ENCODE measurements at places on chromosomes 1 and 21.

- H3K4me1 ChIP-seq: peaks cover 52% of the 10 kb centered on the region
- H3K27me3 ChIP-seq: no peaks in the 10 kb centered on the region
- H3K27ac ChIP-seq: peak overlapping the region; percentile 61
Measured at GRCh38 chr1:178684111-178684510, 40.9 kb upstream of the RALGPS2 start.

DNA sequence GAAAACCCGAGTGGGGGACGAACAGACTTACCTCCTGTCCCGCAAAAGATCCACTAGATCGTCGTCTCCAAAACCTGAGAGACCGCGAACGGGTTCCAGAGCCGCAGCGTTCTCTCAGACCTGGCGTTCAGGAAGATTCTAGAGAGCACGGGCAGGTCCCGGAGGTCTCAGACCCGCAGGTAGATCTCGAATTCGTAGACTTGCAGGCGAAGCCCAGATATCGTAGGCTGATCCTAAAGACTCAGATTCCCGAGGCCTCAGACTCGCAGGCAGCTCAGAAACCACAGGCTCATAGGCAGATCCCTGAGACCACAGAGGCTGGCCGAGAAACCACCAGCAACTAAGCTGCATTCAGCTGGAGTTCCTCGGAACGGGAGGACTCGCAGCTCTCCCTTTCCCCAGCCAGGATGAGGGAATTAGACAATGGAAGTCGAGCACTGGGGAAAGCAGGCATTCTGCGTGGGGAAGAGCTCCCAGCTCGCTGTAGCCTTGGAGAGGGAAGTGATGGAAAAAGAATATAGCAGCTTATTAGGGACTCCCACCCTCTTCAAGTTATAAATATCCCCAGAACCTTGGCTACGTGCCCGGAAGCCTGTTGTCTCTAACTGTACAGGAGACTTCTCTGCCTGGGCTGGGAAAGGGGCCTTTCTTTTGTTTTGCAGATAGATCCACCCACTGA lies at the start of gene ZNF436:
Gene ZNF436, minus strand, starts transcription at position 502 of the 679 bp plus-strand sequence. CDS start 1,831 bp downstream, outside the sequence.
- H3K36me3 ChIP-seq: peaks cover 20% of the 10 kb centered on the region
- DNase-seq: no peak
- no peaks in the 10 kb centered on the region for H3K27me3 ChIP-seq
- H3K4me3 ChIP-seq: peak within 1 kb of the TSS; percentile 97
- H3K4me1 ChIP-seq: peaks cover 26% of the 10 kb centered on the region

DNA sequence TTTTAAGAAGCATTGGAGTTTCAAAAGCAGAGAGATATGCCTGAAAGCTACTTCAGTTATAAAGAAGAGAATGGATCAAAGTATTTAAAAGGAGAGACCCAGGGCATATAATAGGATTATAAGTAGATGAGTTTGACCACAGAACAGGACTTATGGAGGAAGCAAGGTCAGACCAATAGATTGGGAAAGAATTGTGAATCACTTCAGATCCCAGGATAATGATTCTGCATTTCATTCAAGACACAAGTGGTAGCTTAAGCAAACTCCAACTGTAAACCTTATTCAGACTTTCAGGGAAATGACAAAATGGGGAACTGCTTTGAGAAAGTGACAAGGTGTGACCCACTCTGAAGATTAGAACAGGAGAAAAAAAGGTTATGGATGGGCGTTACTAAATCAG lies 18.9 kb upstream of the OR10J5 start:
- H3K27ac ChIP-seq: no peak overlapping the region
- DNase-seq: no peak
- no peak overlapping the region for H3K4me3 ChIP-seq
- no peaks in the 10 kb centered on the region for H3K36me3 ChIP-seq
- peaks cover 5% of the 10 kb centered on the region for H3K27me3 ChIP-seq
- H3K4me1 ChIP-seq: no peaks in the 10 kb centered on the region

- no peak for DNase-seq
- H3K27ac ChIP-seq: peak overlapping the region; percentile 31
- peaks cover 68% of the 10 kb centered on the region for H3K36me3 ChIP-seq
- H3K4me3 ChIP-seq: no peak overlapping the region
Measured at GRCh38 chr21:44043613-44044012, 31.5 kb downstream of the TRAPPC10 start.

DNA sequence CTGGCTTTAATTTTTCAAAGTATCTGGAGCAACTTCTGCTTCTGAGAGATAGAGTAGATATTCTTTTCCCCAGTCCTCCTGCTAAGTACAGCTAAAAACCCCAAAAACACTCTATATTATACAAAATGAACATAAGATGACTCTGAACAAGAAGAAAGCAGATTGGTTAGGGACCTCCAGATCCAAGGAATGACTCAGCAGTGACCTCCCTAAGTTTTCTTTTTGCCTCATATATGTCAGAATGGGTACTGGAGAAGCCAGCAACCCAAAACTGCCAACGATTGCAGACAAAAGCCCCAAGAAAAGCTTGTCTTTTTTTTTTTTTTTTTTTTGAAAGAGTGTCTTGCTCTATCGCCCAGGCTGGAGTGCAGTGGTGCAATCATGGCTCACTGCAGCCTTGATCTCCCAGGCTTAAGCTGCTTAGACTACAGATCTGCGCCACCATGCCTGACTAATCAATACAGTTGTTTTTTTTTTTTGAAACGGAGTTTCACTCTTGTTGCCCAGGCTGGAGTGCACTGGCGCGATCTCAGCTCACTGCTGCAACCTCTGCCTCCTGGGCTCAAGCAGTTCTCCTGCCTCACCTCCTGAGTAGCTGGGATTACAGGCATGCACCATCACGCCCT lies 22.7 kb downstream of the NDUFS5 start:
- no peak for DNase-seq
- H3K27me3 ChIP-seq: no peaks in the 10 kb centered on the region
- no peak overlapping the region for H3K27ac ChIP-seq
- peaks cover 34% of the 10 kb centered on the region for H3K4me1 ChIP-seq

DNA sequence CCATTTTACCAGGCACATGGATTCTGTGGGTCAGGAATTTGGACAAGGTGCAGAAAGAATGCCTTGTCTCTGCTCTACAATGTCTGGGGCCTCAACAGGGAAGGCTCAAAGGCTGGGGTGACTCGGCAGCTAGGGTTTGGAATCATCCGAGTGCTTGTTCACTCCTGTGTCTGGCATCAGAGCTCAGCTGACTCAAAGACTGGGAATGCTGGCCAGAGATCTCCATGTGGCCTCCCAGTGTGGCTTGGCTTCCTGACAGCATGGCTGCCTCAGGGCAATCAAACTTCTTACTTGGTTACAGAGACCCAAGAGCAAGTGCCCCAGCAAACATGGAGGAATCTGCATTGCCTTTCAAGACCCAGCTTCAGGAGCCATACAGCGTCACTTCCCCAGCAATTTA lies 110.5 kb downstream of the TOMM20 start:
- no peaks in the 10 kb centered on the region for H3K36me3 ChIP-seq
- no peak overlapping the region for H3K4me3 ChIP-seq
- H3K4me1 ChIP-seq: peaks cover 72% of the 10 kb centered on the region
- H3K27ac ChIP-seq: peak overlapping the region; percentile 68
- H3K27me3 ChIP-seq: no peaks in the 10 kb centered on the region

- H3K27me3 ChIP-seq: no peaks in the 10 kb centered on the region
- H3K4me1 ChIP-seq: no peaks in the 10 kb centered on the region
- H3K27ac ChIP-seq: no peak overlapping the region
- no peak overlapping the region for H3K4me3 ChIP-seq
- DNase-seq: no peak
Measured at GRCh38 chr1:4124631-4125145, 224.6 kb upstream of the C1orf174 start.

GRCh38 chr1:225825078-225825477 lies 15.2 kb downstream of the EPHX1 start:
- H3K36me3 ChIP-seq: no peaks in the 10 kb centered on the region
- H3K4me3 ChIP-seq: no peak overlapping the region
- DNase-seq: no peak
- no peak overlapping the region for H3K27ac ChIP-seq
- H3K27me3 ChIP-seq: no peaks in the 10 kb centered on the region
- no peaks in the 10 kb centered on the region for H3K4me1 ChIP-seq

DNA sequence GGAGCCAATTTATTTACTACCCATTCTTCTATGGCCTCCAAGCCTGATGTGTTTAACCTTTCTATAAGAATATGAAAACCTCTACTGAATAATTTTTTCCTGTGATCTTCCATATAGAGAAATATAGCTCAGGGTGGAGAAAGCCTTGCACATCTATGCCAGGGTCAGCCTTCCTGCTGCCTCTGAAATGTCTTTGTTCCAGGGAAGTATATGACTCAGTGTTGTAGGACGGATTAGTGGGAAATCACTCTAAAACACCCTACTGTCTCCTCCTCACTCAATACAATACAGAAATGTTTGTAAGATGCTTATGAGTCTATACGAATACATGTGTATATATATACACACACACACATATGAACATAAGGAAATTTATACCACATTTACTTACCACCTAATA lies 1044.9 kb downstream of the BRINP3 start:
- no peaks in the 10 kb centered on the region for H3K36me3 ChIP-seq
- H3K27ac ChIP-seq: no peak overlapping the region
- no peaks in the 10 kb centered on the region for H3K4me1 ChIP-seq
- H3K4me3 ChIP-seq: no peak overlapping the region

DNA sequence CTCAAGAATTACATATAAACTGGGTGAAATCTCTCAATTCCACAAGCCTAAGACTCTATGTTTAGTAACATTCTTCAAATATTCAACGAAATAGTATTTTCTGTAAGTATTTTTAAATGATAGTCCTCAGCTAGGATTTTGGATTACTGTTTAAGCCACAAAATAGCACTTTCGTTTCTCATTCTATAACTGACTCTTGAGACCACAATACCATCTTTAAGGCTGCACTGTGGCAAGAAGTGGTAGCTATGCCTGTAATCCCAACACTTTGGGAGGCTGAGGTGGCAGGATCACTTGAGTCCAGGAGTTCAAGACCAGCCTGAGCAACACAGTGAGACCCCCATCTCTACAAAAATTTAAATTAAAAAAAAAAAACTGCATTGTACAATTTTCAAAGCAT lies 126.7 kb downstream of the CDC42BPA start:
- H3K36me3 ChIP-seq: no peaks in the 10 kb centered on the region
- no peak for DNase-seq
- peaks cover 4% of the 10 kb centered on the region for H3K27me3 ChIP-seq
- H3K4me3 ChIP-seq: no peak overlapping the region

DNA sequence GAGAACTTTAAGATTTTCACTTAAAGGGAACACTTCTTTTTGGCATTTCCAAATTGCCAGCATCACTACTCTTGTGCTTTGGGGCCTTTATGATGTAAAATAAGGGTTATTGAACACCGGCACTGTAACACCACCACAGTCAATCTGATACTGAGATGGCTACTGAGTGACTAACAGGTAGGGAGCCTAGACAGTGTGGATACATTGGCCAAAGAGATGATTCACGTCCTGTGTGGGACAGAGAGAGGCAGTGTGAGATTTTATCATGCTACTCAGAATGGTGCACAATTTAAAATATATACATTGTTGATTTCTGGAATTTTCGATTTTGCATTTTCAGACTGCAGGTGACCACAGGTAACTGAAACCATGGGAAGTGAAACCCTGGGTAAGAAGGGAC lies 261.6 kb downstream of the SPATA17 start:
- no peaks in the 10 kb centered on the region for H3K4me1 ChIP-seq
- no peaks in the 10 kb centered on the region for H3K36me3 ChIP-seq
- no peak overlapping the region for H3K4me3 ChIP-seq
- DNase-seq: no peak

GRCh38 chr1:41498804-41499203 lies 14.3 kb upstream of the EDN2 start:
- H3K4me1 ChIP-seq: peaks cover 6% of the 10 kb centered on the region

GRCh38 chr1:179066471-179066870 lies 15.4 kb upstream of the TOR3A start:
- H3K27ac ChIP-seq: no peak overlapping the region
- H3K4me1 ChIP-seq: no peaks in the 10 kb centered on the region
- no peak for DNase-seq
- no peak overlapping the region for H3K4me3 ChIP-seq

GRCh38 chr1:9651565-9652378 lies at the start of gene PIK3CD:
Gene PIK3CD, plus strand, starts transcription at chr1:9651731. Its CDS starts 58,725 bp downstream, at chr1:9710456.
- peak; percentile 50 for DNase-seq
- peak within 1 kb of the TSS; percentile 99 for H3K27ac ChIP-seq
- no peaks in the 10 kb centered on the region for H3K27me3 ChIP-seq

DNA sequence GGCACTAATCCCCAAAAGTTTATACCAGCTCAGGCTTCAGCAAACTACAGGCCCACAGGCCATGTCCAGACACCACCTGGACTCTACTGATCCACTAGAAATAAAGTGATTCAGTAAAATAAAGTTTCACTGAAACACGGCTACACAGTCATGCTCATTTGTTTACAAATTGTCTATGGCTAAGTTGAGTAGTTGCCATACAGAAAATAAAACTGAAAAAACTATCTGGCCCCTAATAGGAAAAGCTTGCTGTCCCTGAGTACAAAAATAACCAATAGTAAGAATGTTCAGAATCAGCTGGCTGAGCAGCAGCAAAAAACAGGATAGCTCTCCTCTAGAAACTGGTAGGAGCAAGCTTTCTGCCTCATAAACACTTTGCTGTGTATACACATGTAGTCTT lies 221.5 kb downstream of the RERE start:
- no peak for DNase-seq
- peaks cover 31% of the 10 kb centered on the region for H3K36me3 ChIP-seq
- no peak overlapping the region for H3K4me3 ChIP-seq
- peaks cover 26% of the 10 kb centered on the region for H3K4me1 ChIP-seq

DNA sequence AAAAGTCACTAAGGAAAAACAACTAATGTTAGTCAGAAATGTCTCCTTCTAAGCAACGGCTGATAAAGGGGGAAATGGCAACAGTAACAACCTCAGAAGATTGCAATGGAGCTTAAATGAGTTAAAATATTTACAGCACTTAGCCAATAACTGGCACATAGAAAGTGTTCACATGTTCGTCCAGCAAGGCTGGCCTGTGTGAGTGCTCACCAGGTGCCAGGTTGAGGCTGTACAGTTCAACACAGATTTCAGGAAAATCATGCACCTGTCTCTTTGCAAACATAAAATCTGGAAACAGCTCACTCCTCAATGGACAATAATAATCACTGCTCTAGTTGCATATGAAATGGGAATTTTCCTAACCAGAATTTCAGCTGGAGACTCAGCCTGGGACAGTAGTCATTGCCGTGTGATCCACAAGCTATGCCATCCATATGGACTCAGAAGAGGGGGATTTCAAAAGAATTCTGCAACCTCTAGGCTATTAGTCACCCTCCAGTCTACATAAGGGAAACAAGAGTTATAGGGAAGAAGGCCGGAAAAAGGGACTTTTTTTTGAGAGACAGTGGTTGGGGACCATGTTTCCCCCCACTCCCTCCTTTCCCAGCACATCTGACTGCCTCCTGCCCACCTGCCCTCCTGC lies 68.6 kb downstream of the SYDE2 start:
- H3K4me3 ChIP-seq: no peak overlapping the region
- H3K4me1 ChIP-seq: no peaks in the 10 kb centered on the region
- H3K27me3 ChIP-seq: peaks cover 2% of the 10 kb centered on the region
- no peak overlapping the region for H3K27ac ChIP-seq

GRCh38 chr1:152525080-152525641 lies 10.9 kb downstream of the CRCT1 start:
- no peak overlapping the region for H3K4me3 ChIP-seq
- H3K27me3 ChIP-seq: peaks cover 5% of the 10 kb centered on the region
- no peak overlapping the region for H3K27ac ChIP-seq
- DNase-seq: no peak
- H3K36me3 ChIP-seq: no peaks in the 10 kb centered on the region

- DNase-seq: no peak
- H3K36me3 ChIP-seq: peaks cover 16% of the 10 kb centered on the region
- H3K4me3 ChIP-seq: no peak overlapping the region
Measured at GRCh38 chr1:50553921-50554320, 130.7 kb upstream of the DMRTA2 start.
